ENCODE measurements at places on chromosomes 11 and 22. TPM values are rescaled to one million over a fixed set of nuclear protein-coding genes. Genes with fewer than 3 reads are reported as not detected.

The VSTM5 gene
- not detected for total RNA-seq

The SLC22A25 gene
- not detected for total RNA-seq

The OR4D10 gene
- total RNA-seq = not detected

The OR5AP2 gene
- total RNA-seq = not detected

The SULT4A1 gene
- not detected for total RNA-seq

The SESN3 gene
- total RNA-seq = 0.31 TPM
